ENCODE measurements at places on chromosomes 6 and 20.

- no peak for DNase-seq
These were observed 37.3 kb upstream of the TOP1 start for GRCh38 chr20:40991181-40991889.

GRCh38 chr6:89501222-89501621 lies 68.3 kb downstream of the ANKRD6 start:
- no peak for DNase-seq

DNA sequence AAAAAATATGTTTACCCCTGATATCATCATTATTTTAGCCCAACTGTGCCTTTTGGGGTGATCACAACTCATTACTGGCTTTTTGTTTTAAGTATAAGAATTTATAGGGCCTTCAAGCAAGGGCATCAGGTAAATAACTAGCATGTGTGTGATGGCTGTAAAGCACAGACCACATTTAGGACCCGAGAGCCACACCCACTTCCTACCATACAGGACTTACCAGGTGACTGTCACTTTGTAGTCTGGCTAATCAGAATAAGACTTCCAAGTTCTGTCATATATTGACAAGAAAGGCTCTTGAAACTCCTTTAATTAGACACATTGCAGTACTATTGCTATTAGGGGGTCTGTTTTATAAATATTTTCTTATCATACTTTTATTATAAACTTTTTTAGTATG lies 31.1 kb downstream of the TMEM242 start:
- no peak for DNase-seq

DNA sequence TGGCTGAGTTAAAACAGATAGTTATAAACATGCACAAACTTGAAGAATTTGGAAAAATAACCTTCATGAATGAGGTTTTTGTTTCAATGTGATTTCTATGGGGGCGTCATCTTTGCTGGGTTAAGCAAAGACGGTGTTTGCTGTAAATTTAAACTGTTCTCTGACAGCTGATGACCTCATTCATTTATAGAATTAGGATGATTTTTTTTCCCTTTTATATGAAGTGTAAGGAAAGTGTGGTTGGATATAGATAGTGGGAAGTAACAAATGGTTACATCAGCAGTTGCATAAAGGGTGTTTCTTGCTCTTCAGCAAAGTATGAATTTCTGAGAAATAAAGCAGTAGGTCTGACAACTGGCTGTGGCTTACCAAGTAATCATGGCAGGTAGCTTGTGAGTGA lies 137.2 kb upstream of the CENPW start:
- no peak for DNase-seq

- DNase-seq = no peak
These were observed 1.1 kb downstream of the GNL1 start for GRCh38 chr6:30554962-30555815.

GRCh38 chr20:5810800-5811422 lies 60.7 kb downstream of the SHLD1 start:
- DNase-seq = no peak

- DNase-seq = peak; percentile 76
These were observed 818 bp upstream of the MDGA1 start for GRCh38 chr6:37698264-37699137.

DNA sequence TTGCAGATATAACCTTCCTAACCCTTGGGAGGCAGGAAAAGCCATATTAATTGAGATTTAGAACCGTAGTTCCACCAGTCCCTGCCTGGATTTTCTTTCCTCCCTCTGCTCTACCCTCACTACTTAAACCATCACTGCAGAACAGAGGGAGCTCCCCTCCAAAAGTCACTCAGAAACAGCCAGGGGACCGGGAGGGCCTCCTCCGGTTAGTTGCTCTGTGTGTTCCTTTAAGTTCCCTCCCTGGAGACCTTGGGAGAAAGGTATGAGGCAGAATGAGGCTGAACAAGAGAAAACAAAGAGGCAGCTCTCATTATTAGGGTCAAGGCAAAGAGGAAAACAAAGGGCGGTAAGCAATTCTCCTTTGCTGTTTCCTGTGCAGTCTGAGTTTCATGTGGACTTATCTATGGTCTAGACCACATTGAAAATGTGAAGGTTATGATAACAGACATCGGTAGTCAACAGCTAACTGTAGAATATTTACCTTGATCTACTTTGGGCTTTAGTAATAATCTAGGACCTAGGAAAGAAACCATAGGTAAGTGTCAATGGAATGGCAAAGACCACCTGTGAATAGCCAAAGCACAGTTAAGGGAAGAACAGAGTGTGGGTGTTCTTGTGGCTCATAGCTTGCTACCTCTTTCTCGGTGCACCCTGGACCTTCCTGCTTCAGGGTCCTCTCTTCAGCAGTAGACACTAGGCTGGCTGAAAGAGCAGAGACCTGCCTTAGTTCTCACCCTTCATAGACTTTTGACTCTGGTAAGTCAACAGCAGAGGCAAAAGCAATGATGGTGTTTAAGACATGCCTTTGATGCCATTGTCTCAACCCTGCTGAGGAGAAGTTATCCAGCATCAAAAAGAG lies 250.9 kb upstream of the CITED2 start:
- no peak for DNase-seq

DNA sequence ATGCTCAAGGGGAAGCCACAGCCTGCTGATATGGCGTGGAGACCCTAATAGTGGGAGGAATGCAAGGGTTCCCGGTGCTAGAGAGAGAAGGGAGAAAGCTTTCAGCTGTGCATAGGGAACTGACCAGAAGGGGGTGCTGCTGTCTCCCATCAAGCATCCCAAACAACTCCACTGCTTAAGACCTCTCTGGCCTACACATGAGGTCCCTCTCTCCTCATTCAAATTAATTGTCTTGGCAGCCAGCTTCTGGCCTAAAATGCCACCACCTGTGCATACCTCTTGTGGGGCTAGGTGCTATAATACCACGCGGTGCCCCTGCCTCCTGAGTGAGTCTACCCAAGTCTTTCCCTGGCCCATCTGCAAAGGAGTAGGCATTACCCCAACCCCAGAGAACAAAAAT lies 14.5 kb downstream of the ADISSP start:
- DNase-seq = no peak

GRCh38 chr6:26439151-26440125 lies 866 bp upstream of the BTN3A3 start:
- DNase-seq = no peak

DNA sequence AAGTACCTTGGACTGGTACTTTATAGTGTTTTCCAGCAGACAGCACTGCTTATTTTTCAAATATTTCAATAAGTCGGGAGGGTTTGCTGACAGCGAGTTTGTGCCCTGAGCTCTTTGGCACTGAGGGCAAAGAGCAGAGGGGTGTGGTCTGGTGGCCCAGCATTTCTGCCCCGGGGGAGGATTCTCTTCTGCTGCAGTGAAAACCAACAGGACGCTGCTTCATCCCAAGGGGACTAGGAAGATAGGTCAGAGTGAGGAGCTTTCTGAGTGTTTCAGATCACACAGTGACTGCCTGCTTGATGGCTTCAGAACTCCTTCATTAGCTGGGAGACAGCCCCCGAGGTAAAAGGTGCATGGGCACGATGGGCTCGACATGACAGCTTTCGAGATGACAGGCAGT lies 8.6 kb downstream of the ULBP2 start:
- no peak for DNase-seq

DNA sequence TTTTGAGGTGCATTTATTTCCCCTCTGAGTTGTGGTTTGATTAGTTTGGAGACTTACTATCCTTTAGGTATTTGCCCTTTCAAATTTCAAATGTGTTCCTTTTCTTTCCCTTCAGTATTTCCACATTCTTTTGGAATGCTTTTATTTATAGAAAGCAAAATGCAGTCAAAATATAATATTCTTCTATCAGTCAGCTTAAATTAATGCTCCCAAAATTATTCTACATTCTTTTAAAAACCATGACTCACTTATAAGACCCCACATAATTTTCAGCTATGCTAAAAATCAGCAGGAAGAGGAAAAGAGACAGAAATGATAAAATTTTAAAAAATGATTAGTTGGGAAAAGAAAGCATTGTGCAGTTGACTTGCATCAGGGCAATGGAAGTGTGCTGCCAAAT lies 180.0 kb upstream of the SMLR1 start:
- no peak for DNase-seq

GRCh38 chr6:96007663-96008062 lies 8.1 kb upstream of the FUT9 start:
- no peak for DNase-seq

DNA sequence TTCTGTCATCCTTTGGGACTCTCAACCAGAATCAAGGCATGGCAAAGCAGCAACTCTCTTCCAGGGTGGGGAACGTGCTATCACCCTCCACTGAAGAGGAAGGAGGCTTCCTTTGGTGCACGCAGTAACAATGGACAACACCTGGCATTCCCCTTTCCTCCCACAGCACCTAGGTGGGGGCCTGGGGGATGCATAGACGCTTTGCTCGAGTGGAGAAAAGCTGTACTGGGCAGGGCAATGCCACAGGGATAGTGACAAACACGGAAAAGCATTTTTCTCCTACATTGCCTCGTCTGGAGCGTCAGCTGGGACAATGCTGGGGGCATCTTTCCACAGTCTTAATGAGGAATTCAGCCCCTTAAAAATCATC lies 82.9 kb downstream of the GMPR start:
- no peak for DNase-seq

DNA sequence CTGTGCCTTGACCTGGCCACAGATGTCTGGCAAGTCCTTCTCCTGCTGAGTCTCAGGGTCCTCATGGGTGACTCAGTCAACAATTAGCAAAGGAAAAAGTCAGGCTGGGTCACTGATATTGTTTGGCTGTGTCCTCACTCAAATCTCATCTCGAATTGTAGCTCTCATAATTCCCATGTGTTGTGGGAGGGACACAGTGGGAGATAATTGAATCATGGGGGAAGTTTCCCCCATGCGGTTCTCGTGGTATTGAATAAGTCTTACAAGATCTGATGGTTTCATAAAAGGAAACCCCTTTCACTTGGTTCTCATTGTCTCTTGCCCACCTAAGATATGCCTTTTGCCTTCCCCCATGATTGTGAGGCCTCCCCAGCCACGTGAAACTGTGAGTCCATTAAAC lies 45.7 kb downstream of the PREX1 start:
- DNase-seq = no peak

- DNase-seq = no peak
These were observed 827.3 kb upstream of the FLRT3 start for GRCh38 chr20:15164726-15165125.

DNA sequence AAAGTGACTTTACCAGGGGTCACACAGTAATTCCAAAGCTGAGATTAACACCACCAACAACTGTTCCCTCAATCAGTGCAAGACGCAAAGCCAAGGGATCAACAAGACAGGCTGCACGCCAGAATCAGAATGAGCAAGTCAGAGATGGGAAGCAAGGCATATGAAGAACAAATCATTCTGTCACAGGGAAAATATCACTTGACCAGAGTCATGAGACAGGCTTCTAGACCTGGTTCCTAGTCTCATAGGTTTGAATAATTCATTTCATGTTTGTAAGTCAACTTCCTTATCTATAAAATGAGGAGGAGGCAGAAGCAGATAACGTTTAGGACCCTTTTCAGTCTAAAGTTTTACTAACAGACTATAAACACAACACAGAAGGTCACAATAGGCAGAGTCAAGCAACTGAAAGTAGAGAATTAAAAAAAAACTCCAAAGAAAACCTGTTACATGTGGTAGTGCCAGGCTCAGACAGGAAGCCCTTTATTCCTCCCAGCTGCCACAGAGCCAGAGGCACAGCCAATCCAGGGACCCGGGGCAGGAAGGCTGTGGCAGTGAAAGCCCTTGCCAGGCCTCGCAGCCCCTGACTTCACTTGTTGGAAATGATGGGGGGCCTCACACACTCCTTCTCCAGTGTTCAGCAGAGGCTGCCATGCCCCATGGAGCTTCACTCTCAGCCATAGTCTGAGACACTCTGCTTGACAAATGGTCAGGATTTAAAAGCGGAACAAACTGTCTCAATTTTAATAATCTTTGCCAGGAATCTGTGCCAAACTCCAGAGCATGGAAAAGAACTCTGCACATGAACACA lies 29.2 kb upstream of the DST start:
- DNase-seq = no peak
